ENCODE measurements at places on chromosomes 1 and 21.
A peak's percentile ranks its signal among the peaks of the same experiment; 100 is the strongest.

- DNase-seq = no peak
These were observed 75.3 kb downstream of the HLX start for GRCh38 chr1:220954321-220955075.

DNA sequence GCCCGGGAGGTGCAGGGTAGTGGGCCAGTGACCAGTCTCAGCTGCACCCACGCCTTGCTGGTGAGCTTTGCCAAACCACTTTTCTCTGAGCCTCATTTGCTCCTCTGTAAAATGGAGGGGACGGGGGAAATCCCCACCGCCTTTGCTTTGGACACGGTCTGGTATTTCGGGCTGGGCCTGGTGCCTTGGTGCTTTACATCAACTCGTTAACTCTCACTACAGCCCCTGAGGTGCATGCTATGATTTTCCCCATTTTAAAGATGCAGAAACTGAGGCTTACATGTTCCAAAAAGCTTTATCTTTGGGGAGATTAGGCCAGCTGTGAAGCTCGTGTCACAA, 116.1 kb upstream of the RUNX3 start:
- DNase-seq = no peak

DNA sequence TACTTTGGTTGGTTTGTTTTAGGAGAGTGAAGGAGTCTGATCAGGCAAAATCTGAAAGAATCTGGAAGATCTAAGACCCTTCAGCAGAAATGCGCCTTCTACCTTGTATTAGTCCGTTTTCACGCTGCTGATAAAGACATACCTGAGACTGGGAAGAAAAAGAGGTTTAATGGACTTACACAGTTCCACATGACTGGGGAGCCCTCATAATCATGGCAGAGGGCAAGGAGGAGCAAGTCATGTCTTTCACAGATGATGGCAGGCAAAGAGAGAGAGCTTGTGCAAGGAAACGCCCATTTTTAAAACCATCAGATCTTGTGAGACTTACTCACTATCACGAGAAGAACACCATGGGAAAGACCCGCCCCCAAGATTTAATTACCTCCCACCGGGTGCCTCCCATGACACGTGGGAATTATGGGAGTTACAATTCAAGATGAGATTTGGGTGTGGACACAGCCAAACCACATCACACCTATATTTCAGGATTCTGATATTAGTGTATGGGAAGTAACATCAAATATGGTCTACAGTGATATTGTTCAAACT, 99.3 kb downstream of the GLUL start:
- no peak for DNase-seq

DNA sequence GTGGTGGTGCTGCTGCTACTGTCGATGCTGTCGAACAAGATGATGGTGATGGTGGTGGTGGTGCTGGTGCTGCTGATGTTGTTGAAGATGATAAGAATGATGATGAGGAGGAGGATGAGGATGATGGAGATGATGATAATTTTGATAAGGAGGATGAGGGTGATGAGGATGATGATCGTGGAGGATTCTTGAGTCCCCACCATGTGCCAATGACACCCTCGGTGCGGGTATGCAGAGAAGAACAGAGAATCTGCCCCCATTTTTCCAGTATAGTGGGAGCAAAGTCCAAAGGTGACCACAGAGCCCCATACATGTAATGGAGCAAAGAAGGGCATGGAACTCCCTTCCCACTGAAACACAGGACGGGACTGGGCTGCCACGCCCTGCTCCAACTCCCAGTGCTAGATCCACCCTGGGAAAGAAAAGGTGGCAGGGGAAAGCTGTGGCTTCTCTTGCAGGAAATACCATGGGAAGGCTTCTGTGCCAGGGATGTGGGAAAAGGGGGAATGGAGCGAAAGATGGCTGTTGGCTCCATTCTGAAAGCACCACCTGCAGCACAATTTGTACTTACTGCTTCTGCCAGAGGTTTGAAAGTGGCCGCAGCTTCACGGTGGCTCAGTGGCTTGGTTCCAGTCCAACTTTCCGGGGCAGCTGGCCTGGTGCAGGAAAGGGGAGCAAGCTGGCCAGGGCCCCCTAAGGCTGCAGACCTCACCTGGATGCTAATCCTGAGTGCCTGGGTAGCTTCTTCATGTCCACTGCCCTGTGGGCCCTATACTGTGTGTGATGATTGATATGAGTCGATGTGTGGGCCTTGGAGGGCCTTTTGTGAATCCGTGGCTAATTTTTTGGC, 387.2 kb upstream of the VAMP3 start:
- DNase-seq = no peak

GRCh38 chr1:15058261-15058660, 95.3 kb upstream of the TMEM51 start:
- DNase-seq = no peak

DNA sequence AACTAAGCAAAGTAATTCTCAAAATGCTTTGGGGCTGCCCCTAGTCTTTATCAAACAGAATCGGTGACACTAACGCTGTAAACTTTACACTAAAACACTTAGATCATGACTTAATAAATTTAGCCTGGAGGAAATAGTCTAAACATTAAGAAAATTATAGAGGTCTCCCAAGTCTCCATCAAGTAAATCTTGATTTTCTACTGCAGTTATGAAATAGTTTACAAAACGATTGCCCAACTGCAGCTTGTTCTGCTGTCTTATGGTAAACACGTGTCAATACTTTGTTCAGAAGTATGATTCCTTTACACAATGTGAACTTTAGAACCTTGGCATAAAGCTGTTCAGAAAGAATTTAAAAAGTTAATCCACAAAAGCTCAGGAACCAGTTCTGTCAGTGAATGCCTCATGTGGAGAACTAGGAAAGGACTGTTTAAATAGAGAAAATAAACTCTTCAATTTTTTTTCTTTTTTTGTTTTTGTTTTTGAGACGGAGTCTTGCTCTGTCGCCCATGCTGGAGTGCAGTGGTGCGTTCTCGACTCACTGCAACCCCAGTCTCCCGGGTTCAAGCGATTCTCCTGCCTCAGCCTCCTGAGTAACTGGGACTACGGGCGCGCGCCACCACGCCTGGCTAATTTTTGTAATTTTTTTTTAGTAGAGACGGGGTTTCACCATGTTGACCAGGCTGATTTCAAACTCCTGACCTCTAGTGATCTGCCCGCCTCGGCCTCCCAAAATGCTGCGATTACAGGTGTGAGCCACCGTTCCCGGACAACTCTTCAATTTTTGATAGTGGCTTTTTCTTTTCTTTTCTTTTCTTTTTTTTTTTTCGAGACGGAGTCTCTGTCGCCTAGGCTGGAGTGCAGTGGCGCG, 1.6 kb downstream of the DDI2 start:
- peak; percentile 58 for DNase-seq

DNA sequence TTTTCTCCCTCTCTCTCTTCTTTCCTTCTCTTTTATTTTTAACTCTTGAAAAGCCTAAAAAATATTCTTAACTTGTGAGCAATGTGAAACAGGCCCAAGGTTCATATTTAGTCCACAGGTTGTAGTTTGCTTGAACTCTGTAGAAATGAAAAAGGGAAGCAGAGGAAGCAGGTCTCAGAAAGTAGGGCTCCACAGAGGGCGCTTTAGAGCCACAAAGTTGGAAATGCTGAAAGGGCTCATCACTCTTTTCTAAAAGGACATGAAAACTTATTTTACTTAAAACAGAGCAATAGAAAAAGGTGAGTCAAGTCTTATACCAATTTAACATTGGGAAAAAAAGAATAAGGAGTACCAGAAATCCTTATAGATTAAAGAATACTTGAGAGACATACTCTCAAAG, 247.0 kb downstream of the USP25 start:
- DNase-seq = peak; percentile 33

DNA sequence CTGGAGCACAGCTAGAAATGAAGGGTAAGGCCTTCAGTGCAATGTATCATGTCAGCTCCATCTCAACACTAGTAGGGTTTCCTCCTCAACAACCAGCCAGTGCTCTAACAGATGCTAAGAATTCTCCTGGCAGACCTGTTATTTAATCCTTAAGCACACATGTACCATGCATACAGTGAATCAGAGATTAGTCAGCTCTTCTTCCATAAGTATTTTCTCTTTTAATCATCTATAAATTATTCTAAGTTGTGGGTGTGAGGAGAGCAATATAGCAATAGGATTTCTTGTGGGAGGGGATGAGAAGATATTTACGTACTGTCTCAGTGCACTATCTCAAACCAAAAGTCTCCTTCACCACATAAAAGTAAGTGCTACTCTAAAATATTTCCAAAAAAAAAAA, 95.3 kb downstream of the COP1 start:
- DNase-seq = peak; percentile 67

GRCh38 chr1:79259390-79260336, 253.1 kb upstream of the ADGRL4 start:
- DNase-seq = peak; percentile 56

DNA sequence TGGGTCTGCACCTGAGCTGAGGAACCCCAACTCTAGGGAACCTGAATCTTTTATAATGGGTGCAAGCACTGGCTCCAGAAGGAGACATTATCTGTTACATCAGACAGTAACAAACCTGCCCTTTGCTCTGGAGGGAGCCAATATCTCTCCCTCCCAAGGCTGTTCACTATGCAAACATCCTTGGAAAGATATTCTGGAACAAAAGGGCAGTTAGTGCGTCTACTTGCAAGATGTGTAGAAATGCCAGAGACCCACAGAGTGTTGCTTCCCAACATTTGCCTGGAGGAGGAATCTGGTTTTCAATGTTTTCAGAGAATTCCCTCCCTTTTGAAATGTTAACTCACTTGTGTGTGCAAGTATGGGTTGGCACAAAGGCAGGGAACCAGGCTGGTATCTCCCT, 31.9 kb downstream of the UMODL1 start:
- no peak for DNase-seq

All from PC-3 (cell line).